ENCODE measurements at places on chromosomes 6 and 20.

- no peak for DNase-seq
Measured at GRCh38 chr6:8845690-8846089, 410.3 kb upstream of the SLC35B3 start.

DNA sequence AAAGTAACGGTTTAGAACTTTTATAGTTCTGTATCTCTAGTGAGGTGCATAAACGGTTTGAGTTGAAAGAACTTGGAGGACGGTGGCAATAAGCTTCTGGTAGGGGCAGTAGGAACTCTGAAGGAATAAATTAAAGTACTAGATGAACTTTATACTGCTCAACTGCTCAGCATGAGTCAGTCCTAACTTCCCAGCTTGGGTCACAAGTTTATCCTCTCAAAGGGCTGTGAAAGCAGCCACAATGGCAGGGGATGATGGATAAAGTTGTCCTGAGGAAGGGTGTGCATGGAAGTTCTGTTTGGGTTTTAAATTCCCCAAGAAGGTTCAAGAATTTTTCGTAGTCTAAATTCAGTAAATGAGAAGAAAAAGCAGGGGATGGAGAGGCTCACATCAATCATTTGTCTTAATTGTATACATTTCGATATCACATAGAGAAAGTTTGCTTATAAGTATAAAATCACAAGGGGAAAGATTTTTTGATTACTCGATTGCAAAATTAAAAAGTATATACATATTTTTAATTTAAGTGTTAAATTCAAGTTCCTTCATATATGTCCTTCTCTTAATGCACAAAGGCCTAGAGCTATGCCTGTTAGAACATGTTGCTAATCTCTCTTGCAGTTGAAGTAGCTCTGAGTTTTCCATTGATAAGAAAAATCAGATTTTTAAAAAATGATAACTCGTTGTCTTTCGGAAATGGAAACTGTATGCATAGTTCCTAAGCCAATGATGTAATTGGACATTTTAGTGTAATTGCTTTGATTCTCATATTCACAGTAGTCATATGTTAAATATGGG lies 55.3 kb upstream of the JAG1 start:
- no peak for DNase-seq

GRCh38 chr20:23228912-23229311 lies 121.7 kb upstream of the NXT1 start:
- no peak for DNase-seq

DNA sequence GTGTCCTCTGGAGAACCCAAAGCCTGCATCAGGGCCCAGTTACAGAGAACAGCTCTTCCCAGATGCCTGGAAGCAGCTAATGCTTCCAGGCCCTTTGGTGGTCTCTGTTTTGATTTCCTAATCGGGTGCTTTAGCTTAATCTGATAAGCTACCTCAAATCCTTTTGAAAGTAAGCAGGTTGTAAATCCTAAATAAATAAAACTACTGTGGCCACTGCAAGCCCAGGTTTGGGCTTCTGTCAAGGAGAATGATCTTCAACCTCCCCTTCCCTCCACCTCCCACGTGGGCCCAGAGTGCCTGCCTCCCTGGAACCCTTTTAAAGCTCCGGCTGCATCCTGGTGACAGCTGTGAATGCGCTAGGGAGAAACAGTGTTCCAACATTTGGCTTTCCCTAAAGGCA lies 25.2 kb upstream of the FYN start:
- DNase-seq = no peak

GRCh38 chr6:8387942-8388437 lies 47.4 kb downstream of the SLC35B3 start:
- DNase-seq = no peak

Measured in H54 (cell line).